ENCODE measurements at places on chromosomes 4 and X. TPM values are rescaled to one million over a fixed set of nuclear protein-coding genes. Genes with fewer than 3 reads are reported as not detected.

IGSF1 gene
- not detected for total RNA-seq

C1QTNF7 gene
- 3.0 TPM for total RNA-seq

MID2 gene
- total RNA-seq: 4.1 TPM

CORIN gene
- total RNA-seq: 0.16 TPM

MAGED4 gene
- 21.8 TPM for total RNA-seq

VSIG4 gene
- not detected for total RNA-seq

KLHL13 gene
- total RNA-seq: 21.1 TPM

INPP4B gene
- total RNA-seq: 11.2 TPM

GAGE13 gene
- not detected for total RNA-seq

FHIP1A gene
- not detected for total RNA-seq

CXCL3 gene
- total RNA-seq: 0.86 TPM

VCX3B gene
- not detected for total RNA-seq
